ENCODE measurements at places on chromosomes 7 and 10.

GRCh38 chr10:108755646-108756045, 1167.7 kb downstream of the XPNPEP1 start:
- no peak for DNase-seq

- no peak for DNase-seq
Observed at GRCh38 chr7:158647475-158647792, 57.2 kb downstream of the NCAPG2 start.

- no peak for DNase-seq
Observed at GRCh38 chr10:129852829-129853561, 111.1 kb downstream of the EBF3 start.

DNA sequence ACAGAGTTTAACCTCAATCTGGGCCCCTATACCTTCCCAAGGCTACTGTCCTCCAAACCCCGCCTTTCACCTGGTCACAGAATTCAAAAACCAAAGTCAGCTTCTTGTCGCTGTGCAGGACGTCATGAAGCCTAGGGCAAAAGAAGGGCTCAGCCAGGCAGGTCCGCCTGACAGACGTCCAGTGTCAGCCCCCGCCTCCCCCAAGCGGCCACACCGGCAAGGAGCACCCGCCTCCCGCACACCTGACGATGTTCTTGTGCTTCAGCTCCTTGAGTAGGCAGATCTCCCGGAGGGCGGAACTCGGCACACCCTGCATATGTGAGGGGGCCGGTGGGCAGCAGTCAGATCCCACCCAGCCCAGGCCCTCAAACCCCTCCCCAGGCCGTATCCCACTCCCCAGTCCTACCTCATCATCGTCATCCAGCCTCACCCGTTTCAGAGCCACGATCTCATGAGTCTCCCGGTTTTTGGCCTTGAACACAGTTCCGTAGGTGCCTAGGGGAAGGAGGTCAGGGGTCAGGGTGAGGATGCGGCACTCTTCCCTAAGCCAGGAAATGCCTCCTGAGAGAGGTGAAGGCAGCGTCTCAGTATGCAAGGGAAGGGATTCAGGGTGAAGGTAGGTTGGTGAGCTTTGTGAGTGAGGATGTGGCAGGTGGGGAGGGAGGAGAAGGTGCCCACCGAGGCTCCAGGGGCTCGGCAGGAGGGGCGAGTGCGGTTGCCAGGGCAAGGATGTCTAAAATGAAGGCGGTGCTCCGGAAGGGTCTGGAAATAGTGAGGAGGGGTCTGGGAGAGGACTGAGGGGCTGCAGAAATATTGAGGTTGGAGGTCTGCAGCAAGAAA, 811 bp downstream of the CDK5 start:
- DNase-seq: no peak

All from activated CD4-positive, alpha-beta T cell treated with anti-CD3 and anti-CD28 coated beads for 24 hours (primary cell).